ENCODE measurements at places on chromosomes 4 and X.
A peak's percentile ranks its signal among the peaks of the same experiment; 100 is the strongest.

GRCh38 chr4:78534286-78534955 is 17.1 kb upstream of the ANXA3 start:
- no peak for DNase-seq

DNA sequence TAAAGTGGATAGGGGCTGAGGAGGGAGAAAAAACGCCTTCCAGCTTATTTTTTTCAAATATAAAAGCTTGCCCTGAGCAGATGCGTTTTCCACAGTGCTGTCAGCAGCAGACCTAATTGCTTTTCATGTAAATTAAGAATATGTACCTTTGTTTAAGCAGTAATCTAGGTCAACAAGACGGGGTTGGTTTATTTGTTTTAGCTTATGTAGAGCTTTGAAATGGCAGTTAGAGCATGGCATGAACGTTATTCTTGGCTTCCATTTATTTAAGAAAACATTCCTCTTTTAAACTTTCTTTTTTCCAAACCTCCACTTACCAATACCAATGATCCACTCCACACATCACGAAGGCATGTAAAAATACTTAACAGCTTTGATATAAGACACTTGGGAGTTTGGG is 220.3 kb upstream of the TENM3 start:
- no peak for DNase-seq

- DNase-seq = no peak
These were observed 65.2 kb upstream of the TLR2 start for GRCh38 chr4:153618833-153619232.

DNA sequence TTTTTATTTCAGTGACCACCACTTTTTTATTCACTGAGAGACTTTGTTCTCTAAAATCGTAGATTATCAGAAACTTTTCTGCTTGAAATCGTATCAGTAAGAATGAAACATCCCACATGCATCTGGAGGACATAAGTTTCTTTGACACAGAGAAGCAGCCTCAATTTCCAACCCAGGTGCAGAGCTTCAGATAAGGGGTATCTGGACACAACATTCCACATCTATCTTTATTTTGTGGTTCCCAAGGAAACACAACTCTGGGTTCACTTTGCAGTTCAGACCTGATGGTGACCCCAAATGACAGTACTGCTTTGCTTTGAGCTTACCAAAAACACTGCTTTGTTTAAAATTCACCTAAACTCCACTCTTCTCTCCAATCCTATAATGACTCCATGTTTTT is 1.3 kb upstream of the CLCN5 start:
- no peak for DNase-seq

- no peak for DNase-seq
These were observed 97.4 kb downstream of the AASDH start for GRCh38 chr4:56289934-56290333.

DNA sequence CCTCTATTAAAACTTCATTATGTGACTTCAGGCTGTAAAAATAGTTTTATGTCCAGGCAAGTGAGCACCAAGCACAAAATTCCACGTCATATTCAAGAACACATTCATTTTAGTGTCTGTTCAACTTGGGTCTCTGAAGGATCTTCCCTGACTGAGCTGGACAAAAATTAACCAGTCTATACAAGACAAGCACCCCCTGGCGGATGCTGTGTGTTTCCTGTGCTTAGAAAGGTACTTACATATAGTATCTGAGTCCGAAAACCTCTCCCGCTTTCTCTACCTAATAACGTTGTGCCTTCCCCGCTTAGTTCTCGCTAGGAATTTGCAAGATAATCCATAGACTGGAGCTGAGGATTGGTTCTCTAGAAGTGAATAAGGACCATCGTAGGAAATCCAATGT is 2214.5 kb upstream of the TENM3 start:
- DNase-seq = no peak

- peak; percentile 23 for DNase-seq
These were observed 81.7 kb downstream of the CBR4 start for GRCh38 chr4:168928346-168928745.

DNA sequence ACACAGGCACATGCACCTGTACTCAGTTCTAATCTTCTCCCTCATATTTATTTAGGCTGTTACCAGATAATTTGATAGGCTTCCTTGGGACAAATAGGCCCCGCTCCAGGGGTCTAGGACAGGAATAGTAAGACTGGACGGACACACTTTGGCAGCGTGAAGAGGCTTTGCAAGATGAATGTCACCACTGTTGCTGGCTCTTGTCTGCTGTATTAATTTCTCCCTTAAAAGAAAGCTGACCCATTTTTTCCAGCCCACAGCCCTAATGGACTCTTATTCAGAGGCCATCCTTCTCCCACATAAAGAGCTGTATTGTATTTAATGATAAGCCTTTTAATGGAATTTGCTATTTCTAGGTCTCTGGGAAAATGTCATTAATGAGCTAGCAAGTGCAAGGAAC is 18.0 kb downstream of the FAM184B start:
- DNase-seq = no peak

DNA sequence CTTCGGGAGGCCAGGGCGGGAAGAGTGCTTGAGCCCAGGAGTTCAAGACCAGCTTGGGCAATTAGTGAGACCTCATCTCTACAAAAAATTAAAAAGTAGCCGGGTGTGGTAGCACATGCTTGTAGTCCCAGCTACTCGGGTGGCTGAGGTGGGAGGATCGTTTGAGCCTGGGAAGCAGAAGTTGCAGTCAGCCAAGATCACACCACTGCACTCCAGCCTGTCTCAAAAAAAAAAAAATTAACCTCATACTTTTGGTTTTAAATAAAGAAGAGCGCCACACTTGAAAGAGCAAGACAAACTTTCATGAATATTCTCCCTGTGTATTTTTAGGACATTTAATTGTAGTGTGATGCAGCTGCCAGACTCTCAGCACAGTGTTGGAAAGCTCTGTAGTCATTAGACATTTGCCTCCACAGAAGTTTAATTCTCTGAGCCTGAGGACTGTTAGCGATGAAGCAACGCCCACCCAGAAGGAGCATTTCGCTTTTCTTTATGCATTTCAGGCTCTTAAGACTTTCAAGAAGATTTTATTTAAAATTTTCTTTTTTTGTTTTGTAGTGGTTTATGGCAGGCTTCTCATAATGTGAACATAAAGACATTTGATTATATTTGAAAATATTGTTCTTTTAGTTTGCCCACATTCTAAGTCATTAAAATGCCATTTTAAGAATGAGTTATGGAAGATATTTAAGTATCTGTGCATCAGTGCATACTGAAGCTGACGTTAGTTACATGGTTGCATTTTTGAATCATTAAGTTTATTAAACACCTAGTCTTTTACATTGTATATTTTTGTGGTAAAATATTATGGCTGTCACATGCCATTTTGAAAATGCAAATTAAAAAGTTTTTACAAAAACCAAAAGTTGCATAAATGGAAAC is 45.8 kb downstream of the DCLK2 start:
- DNase-seq = no peak

- no peak for DNase-seq
These were observed 401.8 kb upstream of the RPS6KA3 start for GRCh38 chrX:20668550-20668949.

- DNase-seq = no peak
These were observed 45.5 kb downstream of the PPP1R2C start for GRCh38 chrX:42732506-42732905.

GRCh38 chrX:20265726-20266681 is 705 bp downstream of the RPS6KA3 start:
- no peak for DNase-seq

DNA sequence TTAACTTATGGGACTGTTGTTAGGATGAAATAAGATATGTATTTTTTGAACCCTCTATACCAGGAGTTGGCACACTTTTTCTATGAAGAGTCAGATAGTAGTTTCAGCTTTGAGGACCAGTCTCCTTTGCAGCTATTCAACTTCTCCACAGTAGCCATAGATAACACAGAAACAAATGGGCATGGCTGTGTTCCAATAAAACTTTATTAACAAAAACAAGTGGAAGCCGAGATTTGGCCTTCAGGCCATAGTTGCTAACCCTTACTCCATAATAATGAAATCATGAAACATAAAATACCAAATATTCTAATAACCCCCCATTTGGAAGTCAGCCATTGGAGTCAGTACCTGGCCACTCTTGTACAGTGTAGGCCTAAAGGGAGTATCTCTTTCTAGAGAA is 30.6 kb downstream of the ARX start:
- DNase-seq = no peak

- no peak for DNase-seq
These were observed 83.4 kb downstream of the TMEM164 start for GRCh38 chrX:110086162-110086915.

GRCh38 chr4:8897251-8898167 is 25.9 kb upstream of the HMX1 start:
- DNase-seq = peak; percentile 68

DNA sequence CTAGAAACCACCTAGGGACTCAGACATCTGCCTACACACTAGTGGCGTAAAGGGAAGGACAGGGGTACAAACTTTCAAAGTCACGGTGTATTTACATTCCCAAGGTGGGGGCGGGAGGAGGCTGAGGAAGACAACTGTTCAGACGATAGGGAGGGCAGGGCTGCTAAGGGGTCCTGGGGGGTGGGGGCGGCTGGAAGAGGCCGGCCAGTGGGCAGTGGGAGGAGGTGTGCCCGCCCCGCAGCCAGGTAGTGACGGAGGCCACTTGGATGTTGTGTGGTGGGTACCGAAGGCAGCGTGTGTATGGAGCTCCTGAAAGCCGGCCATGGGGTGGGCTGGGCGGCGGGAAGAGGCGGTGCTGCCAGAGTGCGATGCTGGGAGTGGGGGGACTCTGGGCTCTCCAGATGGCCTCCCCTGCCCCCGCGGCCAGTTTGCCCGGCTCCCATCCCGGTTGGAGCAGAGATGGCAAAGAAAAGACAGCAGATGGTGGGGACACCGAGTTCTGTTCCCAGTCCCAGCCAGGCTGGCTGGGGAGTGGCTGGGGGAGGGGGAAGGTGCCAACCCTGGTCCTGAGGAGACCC is 24.2 kb downstream of the L1CAM start:
- no peak for DNase-seq

- peak; percentile 34 for DNase-seq
These were observed 32.8 kb upstream of the LSM6 start for GRCh38 chr4:146142768-146143167.

DNA sequence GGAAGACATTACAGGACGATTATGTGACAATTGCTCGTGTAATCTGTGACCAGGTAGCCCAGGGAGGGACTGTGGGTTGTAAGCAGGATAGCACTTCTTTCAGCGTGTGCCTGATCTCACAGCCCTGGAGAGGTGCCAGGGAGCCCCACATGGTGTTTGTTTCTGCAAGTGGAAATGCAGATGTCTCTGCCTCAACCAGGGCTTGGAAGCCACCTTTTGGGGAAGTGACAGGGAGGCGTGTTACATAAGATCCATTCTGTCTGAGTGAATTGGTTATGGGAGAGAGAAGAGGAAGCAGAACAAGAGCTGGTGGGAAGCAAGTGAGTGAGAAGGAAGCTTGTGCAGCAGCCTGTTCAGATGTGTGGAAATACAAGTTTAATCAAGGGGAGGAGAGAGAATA is 104.5 kb upstream of the GATB start:
- no peak for DNase-seq

DNA sequence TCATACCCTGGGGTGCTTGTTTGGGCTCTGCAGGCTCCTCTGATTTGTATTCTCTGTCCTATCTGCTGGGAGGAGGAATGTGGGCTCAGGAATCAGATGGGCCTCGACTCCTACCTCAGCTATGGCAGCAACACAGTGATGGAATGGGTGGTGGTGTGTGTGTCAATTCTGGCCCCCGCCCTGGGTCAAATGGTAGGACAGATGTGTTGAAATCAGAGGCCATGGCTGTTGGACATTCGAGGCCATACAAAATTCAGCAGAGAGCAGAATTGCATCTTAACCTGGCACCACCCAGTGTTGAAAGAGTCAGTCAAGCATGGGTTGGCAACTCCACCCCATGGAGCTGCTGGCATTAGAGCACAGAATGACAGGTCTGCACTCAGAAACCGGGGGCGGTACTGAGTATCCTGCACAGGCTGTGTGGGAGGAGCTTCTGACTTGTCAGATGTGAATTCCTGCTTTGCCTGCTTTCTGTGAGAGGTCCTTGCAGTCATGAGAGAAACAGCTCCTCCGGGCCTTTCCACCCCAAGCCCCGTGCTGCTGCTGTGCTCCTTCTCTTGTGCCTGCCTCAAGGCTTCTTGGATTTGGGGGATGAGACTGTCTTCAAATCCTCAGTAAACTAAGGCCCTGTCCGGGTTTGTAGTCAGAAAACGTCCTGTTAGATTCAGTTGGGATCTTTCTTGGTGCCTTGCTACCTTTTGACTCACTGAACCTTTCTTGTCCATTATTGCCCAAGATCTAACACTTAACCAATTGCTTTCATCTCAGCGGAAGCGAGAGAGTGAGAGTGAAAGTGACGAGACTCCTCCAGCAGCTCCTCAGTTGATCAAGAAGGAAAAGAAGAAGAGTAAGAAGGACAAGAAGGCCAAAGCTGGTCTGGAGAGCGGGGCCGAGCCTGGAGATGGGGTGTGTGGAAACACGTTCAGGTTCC is 13.0 kb downstream of the DKC1 start:
- DNase-seq = peak; percentile 20

GRCh38 chr4:86891762-86892635 is at the start of gene C4orf36:
Gene C4orf36, minus strand, starts transcription at chr4:86892422. Its CDS starts 902 bp downstream, at chr4:86891520.
- peak; percentile 72 for DNase-seq

GRCh38 chrX:154605566-154605965 is 13.5 kb downstream of the CTAG1B start:
- no peak for DNase-seq

All from RWPE1 (cell line).